ENCODE measurements at places on chromosomes 12 and 14.

DNA sequence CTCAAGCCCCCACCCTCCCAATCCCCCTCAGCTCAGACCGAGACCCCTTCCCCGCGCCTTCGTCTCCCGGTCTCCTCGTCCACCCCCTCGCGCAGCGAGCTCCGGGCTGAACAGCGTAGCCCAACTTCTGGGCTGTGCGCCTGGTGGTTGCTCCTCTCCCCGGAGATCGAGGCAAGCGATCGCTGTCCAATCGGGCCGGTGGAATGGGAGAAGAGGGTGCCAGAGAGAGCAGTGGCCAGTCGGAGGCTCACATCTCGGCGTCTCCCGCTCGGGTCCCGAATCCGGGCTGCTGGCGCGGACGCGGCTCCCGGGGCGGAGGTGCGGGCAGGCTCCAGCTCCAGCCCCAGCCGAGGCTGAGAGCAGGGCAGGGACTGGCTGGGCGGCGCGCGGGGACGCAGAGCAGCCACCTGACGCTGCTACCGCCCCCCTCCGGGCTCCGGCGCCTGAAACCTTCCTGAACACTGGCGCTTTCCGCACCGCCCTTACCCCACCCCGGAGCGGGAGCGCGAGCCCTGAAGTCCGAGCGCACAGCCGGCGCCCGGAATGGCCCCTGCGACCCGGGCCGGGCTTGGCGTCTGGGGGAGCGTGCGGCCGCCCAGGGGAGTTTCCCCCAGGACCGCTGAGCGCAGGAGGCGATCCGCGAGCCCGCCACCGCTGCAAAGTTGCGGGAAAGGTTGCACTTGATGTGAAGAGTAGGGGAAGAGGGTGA lies 508 bp upstream of the KCNH5 start:
- no peak for DNase-seq

GRCh38 chr14:36505892-36506731 lies 13.9 kb downstream of the NKX2-1 start:
- DNase-seq: no peak

DNA sequence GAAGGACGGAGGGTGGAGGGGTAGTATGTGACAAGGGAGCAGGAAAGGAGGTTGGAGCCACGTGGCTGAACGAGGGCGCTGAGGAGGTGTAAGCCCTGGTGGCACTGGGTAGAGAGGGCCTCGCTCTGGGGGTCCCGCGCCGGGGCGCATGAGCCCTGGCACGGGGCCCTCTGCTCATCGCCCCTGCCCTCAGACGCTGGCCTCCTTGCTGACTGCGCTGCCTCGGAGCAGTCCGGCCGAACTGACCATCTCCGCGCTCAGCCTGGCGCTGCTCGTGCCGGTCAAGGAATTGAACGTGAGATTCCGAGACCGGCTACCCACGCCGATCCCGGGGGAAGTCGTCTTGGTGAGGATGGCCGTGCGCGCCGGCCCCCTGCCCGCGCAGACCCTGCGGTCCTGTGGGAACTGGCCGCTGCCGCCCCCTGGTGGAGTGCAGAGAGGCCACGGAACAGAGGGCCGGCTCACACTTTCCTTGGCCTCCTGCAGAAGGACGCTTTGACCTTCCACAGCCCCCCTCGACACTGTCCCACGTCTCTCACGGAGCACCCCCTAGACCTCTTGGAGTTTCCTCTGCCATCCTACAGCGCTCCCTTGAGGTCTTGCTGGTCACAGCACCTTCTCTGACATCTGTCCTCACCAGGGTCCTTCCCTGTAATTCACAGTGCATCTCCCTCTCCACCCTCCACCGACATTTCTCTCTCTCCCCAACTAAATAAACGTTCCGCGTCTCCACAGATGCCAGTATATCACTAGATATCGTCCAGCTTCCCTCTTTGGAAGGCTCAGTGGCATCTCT lies 10.5 kb downstream of the ARHGEF25 start:
- DNase-seq: peak; percentile 42

- no peak for DNase-seq
Observed at GRCh38 chr12:88153959-88154358, 11.9 kb downstream of the TMTC3 start.

DNA sequence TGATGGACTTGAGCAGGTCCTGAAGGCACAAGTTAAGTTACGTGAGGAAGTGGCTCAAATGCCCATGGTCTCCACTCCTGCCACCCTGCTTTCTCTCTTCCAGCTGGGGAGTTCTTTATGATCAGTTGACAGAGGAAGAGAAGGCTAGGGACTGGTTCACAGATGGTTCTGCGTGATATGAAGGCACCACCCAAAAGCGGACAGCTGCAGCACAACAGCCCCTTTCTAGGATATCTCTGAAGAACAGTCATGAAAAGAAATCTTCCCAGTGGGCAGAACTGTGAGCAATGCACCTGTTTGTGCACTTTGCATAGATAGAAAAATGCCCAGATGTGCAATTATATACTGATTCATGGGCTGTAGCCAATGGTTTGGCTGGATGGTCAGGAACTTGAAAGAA lies 162.4 kb upstream of the FSCB start:
- DNase-seq: no peak

DNA sequence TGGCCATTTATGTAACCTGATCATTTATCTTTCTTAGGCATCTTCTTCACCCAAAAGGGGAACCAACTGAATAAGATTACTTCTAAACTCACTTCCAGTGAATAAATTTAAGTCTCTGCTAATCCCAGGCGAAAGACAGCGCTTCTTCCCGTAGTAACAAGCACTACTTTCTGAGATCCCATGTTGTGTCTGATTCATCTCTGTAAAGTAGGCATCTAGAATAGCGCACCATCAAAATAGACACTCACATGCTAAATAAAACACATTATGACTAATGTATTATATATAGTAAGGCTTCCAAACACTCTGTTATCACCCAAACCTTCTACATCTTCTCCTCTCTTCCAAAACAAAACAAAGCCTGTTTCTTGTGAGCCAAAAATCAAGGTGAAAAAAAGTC lies 15.1 kb downstream of the GTF2A1 start:
- DNase-seq: no peak

- no peak for DNase-seq
Observed at GRCh38 chr14:71119832-71120231, 212.6 kb downstream of the PCNX1 start.

GRCh38 chr12:106769546-106769945 lies 4.9 kb upstream of the RIC8B start:
- DNase-seq: no peak

DNA sequence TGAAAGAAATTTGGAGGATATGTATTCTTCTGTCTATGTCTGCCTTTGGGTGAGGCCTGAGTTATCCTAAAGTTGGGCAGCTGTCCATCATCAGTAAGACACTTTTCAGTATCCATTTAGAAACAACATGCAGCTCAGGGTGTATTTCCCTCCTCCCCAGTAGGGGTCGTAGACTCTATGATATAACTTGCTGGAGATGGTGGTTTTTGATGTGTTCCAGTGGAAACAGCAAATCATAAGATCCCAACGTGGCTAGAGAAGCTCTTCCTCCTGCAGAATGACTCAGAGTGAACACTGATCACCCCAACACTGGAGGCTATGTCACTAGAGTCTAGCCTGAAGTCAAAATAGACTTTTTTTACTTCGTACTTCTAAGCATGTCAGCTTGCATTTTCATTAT lies 331.6 kb upstream of the STXBP6 start:
- no peak for DNase-seq

DNA sequence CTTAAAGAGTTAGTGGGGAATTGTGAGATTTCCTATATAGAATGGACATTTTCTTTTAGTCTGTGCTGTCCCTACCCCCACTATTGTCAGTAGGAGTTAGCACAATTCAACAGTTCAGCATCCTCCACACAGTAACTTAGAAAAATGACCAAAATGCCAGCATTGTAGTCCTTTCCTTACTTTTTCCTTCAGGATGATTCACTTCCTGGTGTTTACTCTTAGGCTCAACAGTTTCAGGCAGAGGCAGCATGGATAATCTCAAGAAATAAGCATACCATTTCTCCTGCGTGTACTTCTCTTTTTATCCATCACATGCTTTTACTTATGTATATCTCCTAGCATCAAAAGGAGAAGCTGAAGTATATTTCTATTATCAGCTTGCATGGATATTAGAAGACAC lies 683.4 kb downstream of the SLC16A7 start:
- DNase-seq: no peak

DNA sequence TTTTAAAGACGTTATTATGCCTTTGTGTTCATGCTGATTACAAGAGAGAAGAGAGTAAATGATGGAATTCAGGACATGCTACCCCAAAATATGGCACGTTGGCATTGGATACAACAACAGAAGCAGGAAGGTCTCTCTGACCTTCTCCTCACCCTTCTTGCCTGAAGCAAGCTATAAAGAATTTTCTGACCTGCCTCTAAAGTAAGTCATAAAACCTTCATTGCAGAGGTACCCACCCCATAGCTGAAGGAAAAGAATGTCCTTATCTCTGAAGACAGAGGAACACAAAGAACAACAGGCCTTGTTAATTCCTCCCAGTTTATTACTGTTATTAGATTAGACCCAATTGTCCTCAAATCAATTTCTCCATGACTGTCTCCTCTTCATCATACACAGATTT lies 176.2 kb downstream of the FBXL14 start:
- DNase-seq: no peak

DNA sequence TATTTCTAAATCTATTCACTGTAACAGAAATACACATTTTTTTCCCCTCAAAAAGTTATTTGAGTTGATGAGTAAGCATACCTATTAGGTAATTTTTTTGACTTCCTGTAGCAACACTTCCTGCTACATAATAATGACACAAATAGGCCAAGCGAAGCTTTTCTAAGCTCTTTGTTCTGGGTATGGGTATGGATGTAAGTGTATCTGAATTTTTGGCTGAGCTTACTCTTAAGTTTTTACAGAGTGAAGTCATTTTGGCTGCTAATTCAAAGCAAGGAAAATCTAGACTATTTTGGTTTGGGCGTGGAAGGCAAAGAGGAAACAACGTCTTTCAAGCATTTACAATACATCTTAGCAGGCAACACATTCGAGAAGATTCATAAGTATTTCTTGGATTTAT lies 1206.0 kb upstream of the FLRT2 start:
- DNase-seq: no peak

Measured in stimulated activated naive CD4-positive, alpha-beta T cell (primary cell).